CD4-positive, alpha-beta T cell treated with Interleukin-17A for 4 hours (primary cell): ENCODE measurements at places on chromosomes 5 and 9.

DNA sequence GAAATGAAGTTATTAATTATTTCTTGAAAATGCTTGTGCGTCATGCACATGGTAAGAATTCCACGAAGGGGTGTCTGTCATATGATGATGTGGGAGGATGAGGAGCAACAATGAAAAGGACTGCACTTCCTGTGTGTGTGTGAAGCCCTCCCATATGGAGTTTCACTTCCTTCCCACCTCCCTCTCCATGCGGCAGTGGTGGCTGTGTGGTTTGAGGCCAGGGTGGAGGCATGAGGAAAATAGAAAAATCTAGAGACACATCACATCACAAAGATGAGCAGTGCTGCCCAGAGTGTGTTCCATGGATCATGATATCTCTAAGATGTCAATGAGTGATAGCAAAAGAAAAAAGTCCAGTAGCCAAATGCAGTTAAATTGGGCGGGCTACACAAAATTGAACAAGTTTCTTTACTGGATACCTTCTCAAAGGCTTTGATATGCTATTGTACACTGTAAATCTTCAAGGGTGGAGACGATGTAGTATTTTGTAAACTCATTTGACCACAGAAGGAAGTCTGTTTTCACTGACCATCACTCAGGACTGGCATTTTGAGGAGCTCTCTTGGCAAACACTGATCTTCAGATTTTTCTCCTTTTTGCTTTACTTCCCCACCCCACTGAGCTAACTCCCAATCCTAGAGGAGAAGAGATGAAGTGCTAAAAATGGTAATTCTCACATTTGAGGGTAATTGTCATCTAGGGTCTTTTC, 55.7 kb upstream of the EQTN start:
- no peak for DNase-seq

DNA sequence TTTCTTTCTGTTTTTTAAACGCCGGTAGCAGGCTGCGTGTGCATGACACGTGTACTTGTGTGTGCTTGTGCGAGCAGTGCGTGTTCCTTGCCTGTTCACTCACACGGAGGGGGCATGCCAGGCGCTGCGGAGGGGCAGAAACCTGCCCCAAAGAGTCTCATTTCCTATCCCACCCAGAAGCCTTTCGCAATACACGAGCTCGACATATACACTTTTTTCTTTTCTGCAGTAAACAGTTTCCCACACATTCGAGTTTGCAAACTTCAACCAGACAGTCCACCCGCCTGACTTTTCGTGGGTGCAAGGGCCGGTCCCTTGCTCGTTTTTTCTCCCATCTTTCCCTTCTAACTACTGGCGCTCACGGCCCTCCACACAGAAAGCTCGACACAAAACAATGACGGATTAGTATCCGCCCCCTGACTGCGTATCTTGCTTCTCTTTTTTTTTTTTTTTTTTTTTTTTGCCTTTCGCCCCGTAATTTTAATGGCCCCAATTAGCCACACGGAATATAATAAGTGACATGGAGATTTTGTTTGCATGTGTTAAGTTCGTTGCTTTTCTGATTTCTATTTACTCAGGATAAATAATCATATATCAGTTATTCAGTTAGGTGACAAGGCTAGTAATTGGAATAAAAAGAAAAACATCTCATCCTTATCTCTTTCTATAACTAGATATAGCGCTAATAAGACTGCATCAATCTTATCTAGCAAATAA, 5.3 kb upstream of the OTP start:
- DNase-seq = no peak

GRCh38 chr5:76958991-76959767, 6.3 kb downstream of the CRHBP start:
- no peak for DNase-seq

DNA sequence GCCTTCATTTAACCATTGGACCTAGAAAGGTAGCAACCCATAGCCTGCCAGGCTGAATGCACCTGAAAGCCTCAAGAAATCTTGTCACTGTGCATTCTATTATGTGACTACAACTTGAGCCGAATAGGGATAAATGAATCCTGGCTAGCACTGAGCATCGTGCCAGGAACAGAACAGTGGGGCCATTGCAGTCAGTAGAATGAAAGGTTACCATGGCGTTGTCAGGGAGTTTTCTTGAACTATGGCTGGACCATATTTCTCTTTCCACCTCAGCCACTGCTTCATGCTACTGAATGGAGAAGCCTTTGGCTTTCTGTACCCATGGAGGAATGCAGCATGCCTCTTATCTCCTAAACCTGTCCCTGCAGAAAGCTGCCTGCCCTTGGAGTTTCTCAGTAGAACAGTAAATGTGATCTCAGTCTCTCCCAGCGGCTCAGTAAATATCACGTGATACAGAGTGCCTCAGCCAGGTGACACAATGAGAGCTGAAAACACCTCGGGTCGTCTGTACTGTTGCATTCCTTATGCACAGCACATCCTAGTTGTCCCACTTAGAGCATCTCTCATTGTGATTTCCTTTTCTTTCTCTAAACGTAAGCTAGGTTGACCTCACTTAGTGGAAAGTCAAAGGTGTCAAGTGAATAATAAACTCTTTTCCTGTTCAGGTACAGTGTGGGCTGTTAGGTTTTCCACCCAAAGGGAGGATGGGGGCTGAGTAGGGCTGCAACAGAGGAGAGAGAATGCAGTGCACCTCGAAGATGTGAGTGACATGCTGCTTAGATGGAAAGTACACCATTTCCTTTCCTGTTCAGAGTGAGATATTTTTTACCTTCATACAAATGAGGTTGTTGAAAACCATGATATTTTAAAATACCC, 115.3 kb downstream of the MACIR start:
- DNase-seq = no peak

DNA sequence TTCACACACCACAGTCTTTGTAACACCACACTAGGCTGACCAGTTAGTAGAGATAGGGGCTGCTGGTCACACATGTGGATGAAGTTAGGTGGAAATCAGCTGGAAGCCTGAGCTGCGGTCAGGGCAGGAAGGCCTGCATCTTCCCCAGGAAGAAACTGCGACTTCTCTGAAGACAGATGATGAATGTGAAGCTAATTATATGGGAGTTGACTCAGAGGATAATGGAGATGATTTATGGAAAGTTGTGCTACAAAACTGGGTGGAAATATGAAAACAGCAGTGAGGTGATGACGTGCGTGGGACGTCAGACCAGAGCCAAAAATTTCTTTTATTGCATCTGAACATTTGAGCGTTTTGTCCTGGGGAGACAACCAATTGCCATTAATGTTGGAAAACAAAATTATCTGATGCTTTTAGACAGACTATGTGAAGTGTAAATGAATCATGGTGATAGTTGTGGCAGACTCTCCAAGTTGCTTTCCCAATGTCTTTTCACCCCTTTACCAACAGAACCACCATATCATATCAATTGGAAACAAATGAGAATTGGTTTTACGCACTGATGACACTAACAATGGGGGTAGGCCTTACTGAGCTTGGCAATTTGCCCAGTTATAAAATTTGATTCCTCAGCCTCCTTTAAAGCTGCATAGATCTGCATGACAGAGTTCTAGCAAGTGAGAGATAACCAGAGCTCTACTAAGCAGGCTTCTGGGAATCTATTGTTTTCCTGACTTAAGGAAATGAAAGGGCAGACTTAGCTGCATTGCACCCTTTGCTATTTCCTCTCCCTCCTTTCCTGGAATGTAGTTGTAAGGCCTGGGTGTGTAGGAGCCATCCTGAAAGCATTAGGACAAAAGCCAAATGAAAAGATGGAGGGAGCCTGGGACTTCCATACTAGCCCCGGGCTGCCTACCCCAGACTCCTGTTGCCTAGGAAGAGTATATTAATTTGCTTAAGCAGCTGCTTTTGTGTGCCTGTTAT, 84.0 kb downstream of the RAB3C start:
- no peak for DNase-seq

- DNase-seq = peak; percentile 13
These were observed 28.5 kb upstream of the PUM3 start for GRCh38 chr9:2872250-2872930.
